Endodermal cell (in vitro differentiated cells): ENCODE measurements at places on chromosomes 6 and 20. TPM values are rescaled to one million over a fixed set of nuclear protein-coding genes. Genes with fewer than 3 reads are reported as not detected.

DNA sequence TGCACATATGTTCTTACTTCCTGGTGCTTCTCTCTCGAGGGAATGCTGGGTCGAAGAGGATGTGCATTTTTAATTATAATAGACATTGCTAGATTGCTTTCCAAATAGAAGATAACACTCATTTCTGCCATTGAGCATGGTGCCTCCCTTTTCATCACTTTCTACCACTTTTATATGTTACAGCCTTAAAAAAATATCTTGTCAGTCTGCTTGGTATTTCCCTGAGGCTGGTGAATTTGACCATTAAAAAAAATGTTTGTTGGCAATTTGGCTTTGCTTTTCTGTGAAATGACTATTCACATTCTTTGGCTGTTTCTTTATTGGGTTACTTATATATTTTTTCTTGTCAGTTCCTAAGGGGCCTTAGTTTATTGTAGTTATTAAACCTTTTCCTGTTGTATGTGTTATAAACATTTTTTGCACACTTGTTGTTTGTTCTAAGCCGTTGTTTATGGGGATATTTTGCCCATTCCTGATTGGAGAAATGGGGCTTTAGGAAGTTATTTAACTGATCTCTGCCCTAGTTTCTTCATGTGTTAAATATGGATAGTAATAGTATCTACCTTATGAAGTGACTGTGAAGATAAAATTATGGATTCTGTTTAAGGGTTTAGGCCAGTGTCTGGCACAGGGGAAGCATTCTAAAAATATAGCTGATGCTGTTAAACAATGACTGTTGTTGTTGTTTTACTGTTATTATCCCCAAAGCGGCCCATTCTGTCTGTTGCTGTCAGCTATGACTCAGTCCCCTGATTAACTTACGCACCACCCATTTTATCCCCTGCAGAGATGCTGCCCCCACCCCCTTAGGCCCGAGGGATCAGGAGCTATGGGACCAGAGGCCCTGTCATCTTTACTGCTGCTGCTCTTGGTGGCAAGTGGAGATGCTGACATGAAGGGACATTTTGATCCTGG is 3.8 kb downstream of the DDR1 start:
- no peak for DNase-seq

DNA sequence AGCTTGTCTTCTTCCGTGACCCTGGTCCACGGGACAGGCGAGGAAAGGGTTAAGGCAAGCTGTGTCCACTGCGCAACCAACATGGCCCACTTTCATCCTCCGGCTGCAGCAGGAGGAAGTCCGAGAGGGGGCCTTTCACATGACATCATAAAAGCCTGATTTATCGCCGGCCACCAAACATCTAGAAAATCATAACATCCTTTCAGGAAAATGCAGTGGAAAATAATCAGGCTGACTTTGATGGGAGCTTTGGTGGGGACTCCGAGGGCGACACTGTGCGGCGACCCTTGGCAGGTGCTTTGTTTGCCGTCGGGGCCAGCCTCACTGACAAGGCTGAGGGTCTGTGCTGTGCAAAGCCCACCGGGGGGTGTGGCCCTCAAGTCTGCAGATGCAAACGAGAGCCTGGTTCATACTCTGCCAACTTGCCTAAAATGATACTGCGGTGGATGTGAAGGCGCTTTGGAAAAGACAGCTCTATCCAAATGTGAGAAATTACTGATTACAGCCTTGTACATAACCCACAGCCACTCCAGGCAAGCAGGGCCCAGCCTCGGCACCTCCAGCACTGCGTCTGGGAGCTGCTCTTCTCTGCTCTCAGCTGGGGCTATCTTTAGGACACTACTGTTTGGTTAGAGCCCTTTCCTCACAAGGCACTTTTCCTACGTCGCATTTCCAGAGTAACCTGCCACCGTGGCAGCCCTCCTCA is 25.7 kb downstream of the FOXC1 start:
- DNase-seq = no peak

DNA sequence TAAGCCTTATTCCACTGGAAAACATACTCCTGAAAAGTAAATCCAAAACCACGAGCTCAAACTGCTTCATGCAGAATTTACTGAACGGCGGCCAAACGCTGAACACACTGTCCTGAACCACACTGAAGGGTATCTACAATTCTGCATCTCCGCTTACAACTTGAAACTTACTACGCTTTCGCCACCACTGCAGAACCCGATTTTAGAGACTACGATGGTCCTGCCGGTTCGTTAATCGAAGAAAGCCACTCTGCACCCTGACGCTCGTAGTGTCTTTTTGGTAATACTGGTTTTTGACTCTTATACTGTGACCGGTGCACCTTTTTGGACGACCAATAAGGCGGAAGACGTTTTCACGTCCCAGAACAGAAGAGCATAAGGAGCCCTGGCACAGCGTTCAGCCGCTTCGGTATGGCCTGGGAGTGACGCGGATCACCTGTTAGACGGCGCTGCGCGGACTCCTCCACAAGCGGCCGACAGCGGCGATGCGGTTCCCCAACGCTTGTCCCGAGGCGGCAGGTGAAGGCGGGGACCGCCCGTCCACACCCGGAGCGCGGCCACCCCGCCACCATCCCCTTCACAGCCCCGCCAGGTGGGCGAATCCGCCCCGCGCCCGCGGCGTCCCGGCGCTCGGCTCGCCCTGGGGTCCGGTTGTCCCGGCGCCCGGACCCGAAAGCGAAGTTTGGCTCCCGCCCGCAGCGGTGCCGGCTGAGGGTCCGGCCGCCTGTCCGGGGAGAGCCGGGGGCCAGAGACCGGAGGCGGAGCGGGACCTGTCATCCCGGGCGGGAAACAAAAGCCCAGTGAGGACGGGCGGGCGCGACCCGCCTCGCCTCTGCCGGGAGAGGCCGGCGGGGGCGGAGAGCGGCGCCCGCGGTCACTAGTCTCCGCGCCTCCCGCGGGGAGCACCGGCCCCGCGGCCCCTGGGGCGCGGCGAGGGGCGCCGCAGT is 784 bp downstream of the FKBP5 start:
- peak; percentile 89 for DNase-seq

DNA sequence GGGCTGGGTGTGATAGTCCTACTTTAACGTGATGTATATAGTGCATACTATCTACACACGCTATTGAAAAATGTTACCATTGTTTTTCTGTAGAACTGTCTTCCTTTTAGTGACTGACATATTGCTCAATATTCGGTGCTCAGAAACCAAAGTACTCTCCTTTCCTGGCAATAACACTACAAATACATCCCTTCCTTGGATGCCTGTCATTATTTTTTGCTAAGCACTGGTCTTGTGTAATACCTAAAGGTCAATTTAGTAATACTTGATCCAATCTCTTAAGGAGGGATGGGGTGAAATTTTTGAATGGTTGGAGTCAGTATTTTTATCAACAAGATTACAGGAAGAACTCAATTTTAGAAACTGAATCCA is 23.9 kb downstream of the CNR1 start:
- DNase-seq = no peak

- DNase-seq = no peak
Measured at GRCh38 chr6:66435321-66435720, 728.3 kb upstream of the EYS start.

- no peak for DNase-seq
Measured at GRCh38 chr6:138977646-138978167, 10.3 kb downstream of the REPS1 start.

DNA sequence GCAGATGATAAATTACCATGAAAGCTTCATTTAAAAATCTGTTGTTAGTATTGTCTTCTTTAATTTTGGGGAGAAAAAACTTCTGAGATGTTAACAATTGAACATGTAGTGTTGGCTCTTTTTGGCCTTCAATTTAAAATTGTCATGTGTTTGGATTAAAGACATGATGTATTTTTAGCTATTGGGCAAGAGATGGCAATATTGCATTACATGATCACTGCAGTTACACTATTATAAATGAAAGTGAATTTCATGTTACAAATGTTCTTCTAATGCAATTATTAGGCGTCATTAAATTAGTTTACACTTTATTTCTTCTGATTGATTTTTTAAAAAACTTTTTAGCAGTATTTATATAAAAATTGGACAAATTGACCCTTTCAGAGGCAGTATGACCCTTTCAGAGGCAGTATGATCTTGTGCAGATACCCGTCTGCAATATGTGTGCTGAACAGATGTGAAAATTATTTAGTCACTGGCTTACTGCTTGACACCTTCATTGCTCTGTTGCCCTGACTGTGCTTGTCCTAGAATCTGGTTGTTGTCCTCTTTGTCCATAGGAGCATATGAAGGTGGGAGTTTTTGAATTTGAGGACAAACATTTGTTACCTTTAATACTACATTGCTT is 25.8 kb downstream of the CDKAL1 start:
- DNase-seq = no peak

DNA sequence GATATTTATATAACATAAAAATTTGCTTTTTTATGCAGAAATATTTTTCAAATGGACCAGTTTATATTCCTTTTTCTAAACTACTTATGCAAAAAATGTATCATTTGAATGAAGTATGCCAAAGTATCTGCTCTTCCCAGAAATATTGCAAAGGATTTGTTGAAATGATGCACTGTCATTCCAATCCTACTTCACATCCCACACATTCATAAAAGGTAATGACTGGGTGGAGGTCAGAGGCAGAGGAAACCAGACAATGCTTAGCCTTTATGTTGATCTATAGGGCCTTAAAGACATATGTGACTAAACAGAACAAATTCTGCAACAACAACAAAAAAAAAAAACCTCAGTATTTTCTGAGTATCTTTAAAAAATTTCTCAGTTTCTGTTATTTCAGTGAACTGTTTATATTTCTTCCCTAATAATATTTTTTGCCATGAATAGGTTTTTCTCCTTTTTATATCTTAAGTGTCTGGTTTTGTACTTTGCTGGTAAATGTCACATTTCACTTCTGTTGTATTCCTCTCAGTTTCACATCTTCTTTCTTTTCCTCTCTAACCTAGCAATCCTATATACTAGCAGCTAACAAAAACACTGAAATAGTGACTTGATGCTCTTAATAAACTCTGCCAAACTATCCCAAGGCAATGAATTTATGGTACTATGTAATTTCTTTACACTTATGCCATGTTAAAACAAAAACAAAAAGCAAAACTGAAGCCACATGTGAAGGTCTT is 374.1 kb downstream of the BCKDHB start:
- DNase-seq = no peak

- DNase-seq = peak; percentile 87
Measured at GRCh38 chr6:77466055-77466450, 2.8 kb upstream of the HTR1B start.

Gene SRSF3
- 536 and 574 TPM in 2 replicates for total RNA-seq
